ENCODE measurements at places on chromosomes 7 and 10.

DNA sequence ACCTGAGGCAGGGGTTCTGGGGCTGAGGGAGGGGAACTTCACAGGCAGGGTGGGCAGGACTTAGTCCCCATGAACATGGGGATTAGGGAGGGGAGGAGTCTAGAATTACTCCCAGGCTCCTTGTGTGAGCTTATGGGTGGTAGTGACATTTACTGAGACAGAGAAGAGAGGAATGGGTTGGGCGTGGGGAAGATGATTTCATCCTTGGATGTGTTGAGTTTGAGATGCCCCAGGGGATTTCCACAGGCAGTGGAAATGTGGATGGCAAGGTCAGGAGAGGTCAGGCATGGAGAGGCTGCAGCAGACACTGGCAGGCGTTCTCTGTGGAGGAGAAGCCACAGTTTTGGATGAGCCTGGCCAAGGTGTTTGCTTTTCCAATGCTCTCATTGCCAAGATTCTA lies 26.4 kb upstream of the GSDME start:
- no peak for DNase-seq

GRCh38 chr7:156401617-156402016 lies 239.0 kb upstream of the RNF32 start:
- no peak for DNase-seq

GRCh38 chr7:36264123-36264801 lies 111.2 kb downstream of the EEPD1 start:
- DNase-seq = no peak

GRCh38 chr10:31875608-31876007 lies 53.0 kb downstream of the ARHGAP12 start:
- no peak for DNase-seq

GRCh38 chr10:33735464-33735923 lies 401.0 kb upstream of the NRP1 start:
- DNase-seq = no peak

DNA sequence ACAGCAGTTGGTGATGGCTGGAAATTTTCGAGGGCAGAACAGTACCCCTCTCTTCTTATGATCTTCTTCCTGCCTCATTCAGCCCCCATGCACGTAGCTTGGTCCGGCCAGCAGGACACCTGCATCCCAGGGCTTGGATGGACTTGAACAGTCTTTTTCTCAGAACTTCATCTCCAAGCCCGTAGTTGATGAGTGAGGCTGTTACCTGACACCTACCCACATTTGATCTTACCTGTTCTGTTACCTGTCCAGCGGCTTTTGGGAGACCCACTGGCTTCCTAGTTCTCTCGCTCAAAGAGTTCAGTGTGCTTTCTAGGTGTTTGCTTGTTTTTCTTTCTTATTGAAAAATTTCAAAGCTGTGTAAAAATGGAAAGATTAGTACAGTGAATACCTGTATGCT lies 212.2 kb downstream of the CUX1 start:
- no peak for DNase-seq

Measured in brain (organoid and tissue), 16 donors.